AG10803 (cell line): ENCODE measurements at places on chromosomes 2 and 18.
A peak's percentile ranks its signal among the peaks of the same experiment; 100 is the strongest.

- no peak for DNase-seq
Measured at GRCh38 chr2:95032868-95033603, 7.5 kb downstream of the MAL start.

DNA sequence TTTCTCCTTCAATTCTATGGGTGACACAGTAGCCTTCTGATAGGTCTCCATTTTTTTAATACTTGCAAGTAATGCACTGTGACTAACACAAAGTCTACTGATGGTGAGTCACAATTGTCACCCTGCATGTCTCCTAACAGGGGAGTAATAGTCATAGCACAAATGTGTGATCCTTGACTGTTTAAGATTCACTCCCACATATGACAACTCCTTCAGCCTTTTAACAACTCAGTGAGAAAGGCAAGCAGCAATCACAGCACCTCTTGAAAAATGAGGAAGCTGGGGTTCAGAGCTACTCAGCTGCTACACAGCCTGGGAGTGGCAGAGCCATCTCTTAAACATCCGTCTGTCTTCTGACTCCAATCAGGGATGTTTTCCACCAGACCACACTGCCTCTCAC is 63.8 kb downstream of the EHD3 start:
- DNase-seq: peak; percentile 35

- DNase-seq: no peak
Measured at GRCh38 chr2:240472078-240472790, 36.8 kb downstream of the GPC1 start.

DNA sequence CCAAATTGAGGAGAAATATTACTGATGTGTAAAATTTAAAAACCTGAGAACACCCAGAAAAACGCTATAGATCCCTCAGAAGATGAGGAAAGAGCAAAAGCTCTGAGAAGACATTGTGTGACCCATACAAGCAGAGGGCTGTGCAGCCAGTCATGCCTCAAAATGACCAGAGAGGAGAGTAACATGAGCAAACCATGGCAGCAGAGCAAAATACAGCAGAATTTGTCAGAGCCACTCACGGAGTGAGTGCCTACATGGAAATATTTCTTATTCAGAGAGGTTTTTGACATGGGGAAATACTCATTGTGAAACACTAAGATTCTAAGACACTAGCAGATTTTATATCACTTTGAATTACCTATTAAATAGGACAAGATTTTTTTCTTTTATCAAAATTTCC is 96.8 kb upstream of the DNAJC10 start:
- no peak for DNase-seq

GRCh38 chr2:73003027-73003426 is 68.5 kb downstream of the SFXN5 start:
- DNase-seq: no peak

- DNase-seq: no peak
Measured at GRCh38 chr2:7683196-7683595, 766.0 kb downstream of the RNF144A start.

- DNase-seq: no peak
Measured at GRCh38 chr18:11146238-11146946, 3.0 kb downstream of the PIEZO2 start.

- DNase-seq: peak; percentile 45
Measured at GRCh38 chr2:86372641-86373502, 35.4 kb upstream of the REEP1 start.

- DNase-seq: peak; percentile 65
Measured at GRCh38 chr2:47437287-47437686, 34.3 kb downstream of the MSH2 start.

DNA sequence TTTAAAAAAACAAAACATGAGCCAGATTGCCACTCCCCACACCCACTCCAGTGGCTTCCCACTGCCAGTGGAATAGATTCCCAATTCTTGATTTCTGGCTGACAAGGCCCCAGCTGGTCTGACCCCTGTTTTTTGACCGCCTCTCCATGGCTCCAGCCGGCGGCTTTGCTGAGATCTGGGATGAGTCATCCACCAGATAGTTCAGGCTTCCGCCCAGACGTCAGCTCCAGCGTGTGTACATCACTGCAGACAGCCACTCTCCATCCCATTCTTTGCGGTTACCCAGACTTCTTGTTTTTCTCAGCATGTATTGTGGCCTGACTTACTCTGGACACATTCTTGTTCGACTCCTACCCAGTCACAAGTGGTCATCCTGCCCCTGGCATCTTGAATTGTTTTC is 227.9 kb downstream of the GBX2 start:
- DNase-seq: peak; percentile 95
